ENCODE measurements at places on chromosomes 12 and 14.
A peak's percentile ranks its signal among the peaks of the same experiment; 100 is the strongest.

DNA sequence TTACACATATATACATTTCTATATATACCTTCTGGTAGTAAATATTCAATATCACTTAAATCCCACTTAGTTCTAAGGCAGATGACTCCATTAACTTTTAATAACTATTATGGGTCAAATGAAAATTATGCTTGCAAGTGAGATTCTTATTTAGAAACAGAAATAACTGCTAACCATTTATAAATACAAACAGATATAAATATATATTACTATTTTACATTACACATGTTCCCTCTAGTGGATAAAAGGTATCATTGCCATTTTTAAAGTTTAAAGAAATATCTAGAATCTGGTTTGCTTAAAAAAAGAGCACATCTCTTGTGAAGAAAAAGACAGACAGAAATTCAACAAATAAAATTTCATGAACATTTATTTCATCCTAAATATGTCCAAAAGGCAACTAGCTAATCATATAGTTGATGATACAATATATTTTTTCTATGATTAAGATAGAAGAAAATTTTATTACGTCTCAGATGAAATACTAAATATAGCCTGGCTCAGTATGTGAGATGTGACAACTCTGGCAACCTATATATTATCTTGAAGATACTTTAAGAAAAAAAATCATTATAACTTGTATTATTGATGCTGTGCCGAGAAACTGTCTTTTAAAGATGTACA is 11.7 kb upstream of the RAD51AP1 start:
- DNase-seq, result no peak

DNA sequence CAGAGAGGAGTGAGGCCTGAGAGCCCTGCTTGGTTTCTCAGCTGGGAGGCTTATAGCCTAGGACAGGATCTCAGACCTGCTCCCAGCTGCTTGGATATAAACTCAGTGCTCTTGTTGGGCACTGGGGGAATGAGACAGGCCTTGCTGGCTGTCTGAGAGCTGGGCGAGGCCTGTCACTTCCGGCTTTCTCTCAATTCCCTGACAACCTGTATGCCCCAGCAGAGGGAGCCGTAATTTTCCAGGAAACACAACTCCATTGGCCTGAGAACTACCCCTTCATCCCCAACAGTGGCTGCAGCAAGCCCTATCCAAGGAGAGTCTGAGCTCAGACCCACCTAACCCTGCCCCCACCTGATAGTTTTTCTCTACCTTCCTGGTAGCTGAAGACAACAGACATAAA is 258.3 kb upstream of the STXBP6 start:
- no peak for DNase-seq

DNA sequence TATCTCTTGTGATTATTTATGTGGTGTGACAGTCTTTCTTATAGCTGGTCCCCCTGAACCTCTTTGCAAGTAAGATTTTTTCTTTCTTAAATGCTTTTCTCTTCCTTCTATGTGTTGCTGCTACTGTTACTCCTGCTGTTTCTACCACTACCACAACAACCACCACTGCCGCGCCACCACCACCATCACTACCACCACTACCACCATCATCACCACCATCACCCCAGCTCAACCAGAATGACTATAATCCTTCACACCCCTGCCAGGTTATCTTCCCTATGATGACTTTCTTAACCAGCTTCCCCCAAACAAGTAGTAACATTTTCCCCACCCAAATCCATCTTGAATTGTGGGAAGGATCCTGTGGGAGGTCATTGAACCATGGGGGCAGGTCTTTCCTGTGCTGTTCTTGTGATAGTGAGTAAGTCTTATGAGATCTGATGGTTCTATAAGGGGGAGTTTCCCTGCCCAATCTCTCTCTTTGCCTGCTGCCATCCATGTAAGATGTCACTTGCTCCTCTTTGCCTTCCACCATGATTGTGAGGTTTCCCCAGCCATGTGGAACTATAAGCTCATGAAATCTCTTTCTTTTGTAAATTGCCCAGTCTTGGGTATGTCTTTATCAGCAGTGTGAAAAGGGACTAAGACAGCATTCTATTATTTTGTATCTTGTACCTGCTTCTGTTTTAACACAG is 52.2 kb downstream of the CHST11 start:
- no peak for DNase-seq

DNA sequence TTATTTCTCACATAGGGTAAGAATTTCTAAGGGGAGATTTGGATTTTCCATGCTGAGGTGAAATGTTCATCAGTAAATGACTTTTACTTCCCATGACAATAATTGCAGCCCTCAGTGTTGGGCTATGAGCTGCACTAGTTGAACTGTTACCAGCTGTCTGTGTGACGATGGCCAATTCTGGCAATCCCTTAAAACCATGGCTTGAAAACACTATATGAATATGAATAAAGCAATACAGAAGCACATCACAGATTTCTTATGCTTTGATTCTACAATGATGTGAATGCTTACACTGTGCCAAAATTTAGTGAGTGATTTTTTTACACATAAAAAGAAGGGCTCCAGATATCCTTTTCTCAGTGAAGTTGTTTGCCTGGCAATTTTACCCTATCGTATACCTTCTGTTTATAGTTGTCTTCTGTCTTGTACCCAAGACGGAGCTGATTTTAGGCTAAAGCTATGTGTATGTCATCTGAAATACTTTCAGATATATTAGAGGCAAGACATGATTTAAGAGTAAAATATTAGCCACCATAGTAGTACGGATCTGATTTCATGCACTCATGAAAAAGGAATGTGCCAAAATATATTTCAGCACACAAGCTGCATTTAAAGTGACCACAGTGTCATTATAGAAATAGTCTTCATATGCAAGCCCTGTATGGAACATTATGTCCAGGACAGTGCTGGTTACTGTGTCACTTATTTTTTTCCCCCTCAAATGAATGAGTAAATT is 52.0 kb downstream of the SLC38A4 start:
- DNase-seq, result no peak

GRCh38 chr12:25236190-25236589 is 14.5 kb downstream of the KRAS start:
- DNase-seq, result no peak

GRCh38 chr12:121499929-121500793 is 80.7 kb downstream of the KDM2B start:
- DNase-seq, result peak; percentile 84

DNA sequence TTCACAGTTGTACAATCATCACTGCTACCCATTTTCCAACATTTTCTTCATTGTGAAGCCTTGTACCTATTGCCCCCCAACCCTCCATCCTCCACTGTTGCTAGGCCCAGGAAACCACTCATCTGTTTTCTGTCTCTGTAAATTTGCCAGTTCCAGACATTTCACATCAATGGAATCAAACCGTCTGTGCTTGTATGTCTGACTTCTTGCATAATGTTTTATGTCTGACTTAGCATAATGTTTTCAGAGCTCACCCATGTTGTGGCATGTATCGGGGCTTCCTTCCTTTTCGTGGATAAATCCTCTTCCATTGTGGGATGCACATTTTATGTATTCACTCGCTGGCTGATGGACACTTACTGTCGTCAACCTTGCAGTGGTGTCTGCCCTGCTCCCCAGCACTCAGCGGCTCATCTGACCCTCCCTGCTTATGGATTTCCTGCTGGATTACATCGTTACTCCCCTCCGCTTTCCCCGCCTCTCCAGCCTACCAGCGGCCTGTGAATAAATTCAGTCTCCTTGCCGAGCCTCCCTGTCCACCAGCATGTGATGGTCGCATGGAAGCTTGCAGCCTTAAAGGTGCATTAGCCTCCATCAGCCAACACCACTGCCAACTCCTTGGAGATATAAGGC is 727.6 kb upstream of the TMEM132C start:
- DNase-seq, result no peak

DNA sequence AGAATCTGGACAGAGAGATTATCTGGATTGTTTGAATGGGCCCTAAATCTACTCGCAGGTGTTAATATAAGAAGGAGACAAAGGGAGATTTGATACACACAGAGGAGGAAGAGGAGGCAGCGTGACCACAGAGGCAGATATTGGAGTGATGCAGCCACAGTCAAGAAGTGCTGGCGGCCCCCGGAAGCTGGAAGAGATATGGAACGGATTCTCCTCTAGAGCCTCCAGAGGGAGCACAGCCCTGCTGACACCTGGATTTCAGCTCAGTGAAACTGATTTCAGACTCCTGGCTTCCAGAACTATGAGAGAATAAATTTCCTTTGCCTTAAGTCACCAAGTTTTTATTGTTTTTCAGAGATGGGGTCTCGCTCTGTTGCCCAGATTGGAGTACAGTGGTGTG is 9.2 kb upstream of the TC2N start:
- no peak for DNase-seq

- no peak for DNase-seq
These were observed 1.8 kb upstream of the TCP11L2 start for GRCh38 chr12:106300761-106301160.

Data from liver (tissue), 10 donors.